ENCODE measurements at places on chromosomes 5 and 9.

- H3K36me3 ChIP-seq: no peaks in the 10 kb centered on the region
- no peak for DNase-seq
- H3K27me3 ChIP-seq: peaks cover 17% of the 10 kb centered on the region
- peak overlapping the region; percentile 75 for H3K27ac ChIP-seq
These were observed 916 bp downstream of the SHLD3 start for GRCh38 chr5:65625743-65626142.

DNA sequence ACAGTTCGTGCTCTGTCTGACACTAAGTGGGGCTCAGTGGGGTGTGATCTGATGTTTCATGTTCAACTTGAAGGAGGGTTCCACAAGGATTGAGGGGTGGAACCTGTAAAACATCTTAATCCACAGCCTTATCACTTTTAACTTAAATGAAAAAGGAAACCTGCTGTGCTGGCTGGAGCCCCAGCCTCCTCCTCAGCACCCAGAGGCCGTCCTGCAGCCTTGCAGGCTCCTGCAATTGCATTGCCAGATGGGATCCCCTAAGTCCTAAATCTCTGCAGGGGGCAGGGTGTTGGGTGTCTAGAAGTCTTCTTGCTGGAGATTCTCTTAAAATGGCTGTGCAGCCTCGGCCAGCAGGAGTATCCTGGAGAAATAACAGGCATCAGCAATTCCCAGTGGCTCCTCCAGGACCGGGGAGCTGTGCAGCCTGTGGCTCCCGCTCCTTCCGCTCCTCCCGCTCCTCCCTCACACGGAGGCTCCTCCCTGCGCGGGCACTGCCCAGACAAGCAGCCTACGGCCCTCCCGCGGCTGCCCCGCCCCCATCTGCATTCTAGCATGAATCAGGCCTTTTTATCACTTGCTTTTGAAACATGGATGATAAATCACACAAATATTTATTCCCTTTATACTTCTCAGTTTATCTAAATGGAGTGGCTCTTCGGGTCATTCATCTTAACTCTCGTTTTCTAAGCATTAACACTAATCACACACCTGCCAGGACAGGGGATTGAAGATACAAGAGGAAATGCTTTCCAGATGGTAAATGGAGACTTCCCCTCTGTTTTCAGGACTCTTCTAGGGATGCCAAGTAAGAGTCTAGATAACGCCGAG, 131.0 kb downstream of the ADAMTS16 start:
- H3K27me3 ChIP-seq: no peaks in the 10 kb centered on the region
- H3K36me3 ChIP-seq: no peaks in the 10 kb centered on the region
- no peak overlapping the region for H3K27ac ChIP-seq
- H3K4me1 ChIP-seq: no peaks in the 10 kb centered on the region

DNA sequence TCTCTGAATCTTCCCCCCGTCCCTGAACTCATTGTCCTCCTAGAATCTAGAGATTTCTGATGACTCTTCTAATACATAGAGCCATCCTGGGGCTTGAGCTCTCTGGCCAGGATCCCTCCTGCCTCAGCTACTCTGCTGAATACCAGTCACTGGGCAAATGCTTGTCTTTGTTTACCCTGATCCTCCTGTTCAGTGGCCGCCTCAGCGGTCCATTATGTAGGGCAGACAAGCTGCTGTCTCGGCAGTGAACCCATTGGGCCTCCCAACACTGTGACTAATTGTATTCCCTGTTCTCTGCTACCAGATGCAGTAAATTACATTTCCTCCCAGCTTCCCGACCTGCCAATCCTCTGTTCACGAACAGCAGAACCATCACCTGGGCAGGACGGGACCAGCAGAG, 151.6 kb downstream of the PALM2AKAP2 start:
- peaks cover 2% of the 10 kb centered on the region for H3K27me3 ChIP-seq
- no peaks in the 10 kb centered on the region for H3K4me1 ChIP-seq
- DNase-seq: no peak
- no peak overlapping the region for H3K4me3 ChIP-seq
- H3K36me3 ChIP-seq: no peaks in the 10 kb centered on the region
- no peak overlapping the region for H3K27ac ChIP-seq

- peak; percentile 56 for DNase-seq
- H3K27me3 ChIP-seq: peaks cover 3% of the 10 kb centered on the region
- no peaks in the 10 kb centered on the region for H3K4me1 ChIP-seq
- no peak overlapping the region for H3K27ac ChIP-seq
These were observed 326.5 kb downstream of the ZSWIM6 start for GRCh38 chr5:61658592-61659008.

DNA sequence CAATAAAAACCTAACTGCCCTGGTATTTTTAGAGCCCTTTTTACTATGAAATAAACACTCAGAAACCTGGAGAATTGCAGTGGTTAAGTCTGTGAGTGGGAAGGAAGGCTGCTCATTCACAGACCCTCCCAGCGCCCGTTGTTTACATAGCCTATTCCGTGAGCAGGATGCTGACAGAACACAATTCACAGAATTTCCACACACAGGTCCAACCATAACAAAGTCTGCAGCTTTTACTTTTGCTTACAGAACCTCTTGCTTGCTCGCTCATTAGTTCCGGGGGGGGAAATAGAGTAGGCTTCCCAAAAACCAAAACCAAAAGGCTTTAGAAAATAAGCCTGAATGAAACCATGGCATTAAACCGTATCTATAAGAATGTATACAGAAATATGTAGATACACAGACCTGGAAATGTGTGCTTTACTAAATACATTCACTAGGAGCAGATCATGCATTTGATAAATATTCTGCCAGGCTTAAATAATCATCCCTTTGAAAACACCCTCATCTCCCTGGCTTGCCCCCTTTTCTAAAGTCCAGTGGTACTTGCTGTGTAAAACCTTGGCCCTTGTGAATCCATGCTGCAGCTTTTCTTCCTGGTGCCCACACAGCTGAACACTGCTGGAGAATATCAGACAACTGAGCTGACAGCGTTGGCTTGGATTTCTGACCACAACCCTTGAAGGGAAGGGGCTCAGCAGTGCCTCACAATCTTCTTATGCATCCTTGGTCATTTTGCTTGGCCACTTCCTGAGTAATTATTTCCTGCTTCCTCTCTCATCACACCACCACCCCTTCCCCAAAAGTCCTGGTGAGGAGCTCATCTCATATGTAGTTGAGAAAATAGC, 128.0 kb downstream of the FANCC start:
- H3K36me3 ChIP-seq: no peaks in the 10 kb centered on the region
- no peak for DNase-seq
- H3K27ac ChIP-seq: peak overlapping the region; percentile 70
- H3K4me1 ChIP-seq: peaks cover 31% of the 10 kb centered on the region

- H3K4me1 ChIP-seq: no peaks in the 10 kb centered on the region
- H3K27me3 ChIP-seq: no peaks in the 10 kb centered on the region
- DNase-seq: no peak
- H3K4me3 ChIP-seq: no peak overlapping the region
- no peak overlapping the region for H3K27ac ChIP-seq
- H3K36me3 ChIP-seq: no peaks in the 10 kb centered on the region
These were observed 1063.9 kb downstream of the CDH9 start for GRCh38 chr5:25974451-25974850.

- no peak for DNase-seq
- H3K27ac ChIP-seq: peak overlapping the region; percentile 73
- no peaks in the 10 kb centered on the region for H3K36me3 ChIP-seq
- peaks cover 9% of the 10 kb centered on the region for H3K27me3 ChIP-seq
- peak overlapping the region; percentile 99 for H3K4me3 ChIP-seq
- H3K4me1 ChIP-seq: peaks cover 32% of the 10 kb centered on the region
These were observed 449 bp upstream of the PCSK5 start for GRCh38 chr9:75889977-75890471.

DNA sequence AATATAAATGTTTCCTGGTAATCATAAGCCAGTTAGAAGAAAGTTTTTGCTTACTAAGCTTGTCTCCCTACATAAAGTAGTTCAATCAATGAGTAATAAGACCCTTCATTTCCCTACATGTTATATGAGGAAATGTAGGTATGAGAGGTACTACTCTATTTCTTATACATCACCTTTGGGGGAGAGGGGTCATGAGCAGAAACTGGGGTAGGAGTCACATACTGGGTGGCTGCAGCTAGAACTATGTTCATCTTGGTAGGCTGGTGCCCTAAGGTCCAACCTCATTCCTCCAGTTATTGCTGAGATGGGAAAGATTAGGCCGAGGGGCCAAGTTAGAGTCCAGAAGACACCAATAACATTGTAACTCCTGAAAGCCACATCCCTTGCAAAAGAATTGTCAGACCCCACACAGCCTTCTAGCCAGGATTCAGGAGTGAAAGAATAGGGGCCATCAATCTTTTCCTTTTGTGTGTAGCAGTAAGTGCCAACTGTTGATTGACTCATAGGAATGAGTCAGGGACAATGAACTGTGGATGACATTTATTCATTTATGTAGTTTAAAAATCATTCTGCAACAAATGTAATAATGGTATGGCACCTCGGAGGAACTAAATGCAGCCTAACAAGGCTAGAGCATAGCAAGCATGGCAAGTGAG, 21.6 kb upstream of the SREK1 start:
- no peak overlapping the region for H3K4me3 ChIP-seq
- no peaks in the 10 kb centered on the region for H3K27me3 ChIP-seq
- H3K36me3 ChIP-seq: no peaks in the 10 kb centered on the region
- no peak overlapping the region for H3K27ac ChIP-seq
- DNase-seq: no peak
- no peaks in the 10 kb centered on the region for H3K4me1 ChIP-seq
